Hematopoietic multipotent progenitor cell treated with erythropoietin and hydrocortisone succinate and interleukin-3 and kit ligand, for 8 days (in vitro differentiated cells): ENCODE measurements at places on chromosomes 16 and 17.
A peak's percentile ranks its signal among the peaks of the same experiment; 100 is the strongest.

GRCh38 chr17:49760932-49761558 is 2.9 kb downstream of the FAM117A start:
- peak; percentile 80 for DNase-seq

DNA sequence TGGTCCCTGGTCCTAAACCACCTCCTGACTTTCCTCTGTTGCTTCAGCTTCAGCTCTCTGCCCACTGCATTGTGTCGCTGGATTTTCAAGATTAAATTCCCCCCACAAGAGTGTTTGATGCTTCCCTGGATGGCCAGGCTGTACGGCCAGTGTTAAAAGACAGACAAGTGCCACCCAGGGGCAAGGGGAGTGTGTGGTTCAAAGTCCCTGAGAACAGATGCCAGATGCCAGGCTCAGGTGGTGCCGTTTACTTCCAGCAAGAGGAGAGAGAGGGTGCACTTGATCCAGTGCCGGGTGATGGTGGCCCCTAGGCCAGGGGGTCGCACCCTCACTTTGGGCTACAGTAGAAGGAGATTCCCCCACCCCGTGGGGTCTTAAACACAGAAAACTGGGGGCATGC is 109.2 kb downstream of the RPTOR start:
- no peak for DNase-seq

- peak; percentile 9 for DNase-seq
These were observed 774 bp downstream of the ENGASE start for GRCh38 chr17:79075446-79075750.

- DNase-seq = no peak
These were observed 4.0 kb downstream of the CBX2 start for GRCh38 chr17:79781736-79782575.
